ENCODE measurements at places on chromosomes 13 and 19.

GRCh38 chr19:10780368-10780767 is 55.6 kb downstream of the TMED1 start:
- DNase-seq = peak; percentile 94

GRCh38 chr19:38679839-38680238 is 32.4 kb downstream of the ACTN4 start:
- no peak for DNase-seq

DNA sequence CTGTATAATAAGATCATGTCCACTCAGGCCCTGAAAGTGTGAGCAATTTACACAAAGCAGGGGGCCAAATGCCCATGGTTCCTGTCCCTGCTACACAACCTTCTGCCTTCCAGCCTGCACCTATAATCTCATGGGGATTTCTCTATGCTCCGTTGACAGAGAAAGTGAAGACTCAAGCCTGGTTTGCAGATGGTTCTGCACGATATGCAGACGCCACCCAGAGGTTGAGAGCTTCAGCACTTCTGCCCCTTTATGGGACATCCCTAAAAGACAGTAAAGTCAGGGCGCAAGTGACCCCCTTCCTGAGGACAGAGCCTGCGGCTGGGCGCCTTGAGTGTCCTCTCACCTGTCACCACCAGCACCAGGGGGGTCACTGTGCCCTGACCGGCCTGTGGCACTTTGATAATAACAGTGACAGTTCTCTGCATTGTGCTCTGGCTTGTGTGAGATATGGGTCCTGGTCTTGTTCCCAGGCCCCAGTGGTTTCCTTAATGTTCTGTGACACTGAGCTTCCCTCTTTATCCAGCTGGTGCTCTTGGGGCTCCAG is 15.1 kb downstream of the LILRA5 start:
- DNase-seq = peak; percentile 6

DNA sequence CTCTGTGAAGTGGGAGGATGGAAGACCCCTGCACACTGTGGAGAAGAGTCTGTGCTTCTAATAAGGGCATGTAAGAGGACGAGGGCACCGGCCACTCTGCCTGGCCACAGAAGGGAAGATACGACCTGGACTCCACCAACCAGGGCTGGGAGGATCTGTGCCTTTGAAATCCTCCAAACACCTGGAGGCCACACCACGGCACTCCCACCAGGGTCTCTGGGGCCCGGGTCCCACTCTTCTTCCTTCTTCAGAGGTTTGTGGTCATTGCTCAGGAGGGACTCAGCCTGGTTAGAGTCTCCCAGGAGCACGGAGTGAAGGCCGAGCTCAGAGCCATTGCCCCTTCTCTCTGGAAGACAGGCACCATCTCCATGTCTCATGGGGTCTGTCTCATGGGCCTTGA is 42.0 kb downstream of the RAB20 start:
- no peak for DNase-seq

DNA sequence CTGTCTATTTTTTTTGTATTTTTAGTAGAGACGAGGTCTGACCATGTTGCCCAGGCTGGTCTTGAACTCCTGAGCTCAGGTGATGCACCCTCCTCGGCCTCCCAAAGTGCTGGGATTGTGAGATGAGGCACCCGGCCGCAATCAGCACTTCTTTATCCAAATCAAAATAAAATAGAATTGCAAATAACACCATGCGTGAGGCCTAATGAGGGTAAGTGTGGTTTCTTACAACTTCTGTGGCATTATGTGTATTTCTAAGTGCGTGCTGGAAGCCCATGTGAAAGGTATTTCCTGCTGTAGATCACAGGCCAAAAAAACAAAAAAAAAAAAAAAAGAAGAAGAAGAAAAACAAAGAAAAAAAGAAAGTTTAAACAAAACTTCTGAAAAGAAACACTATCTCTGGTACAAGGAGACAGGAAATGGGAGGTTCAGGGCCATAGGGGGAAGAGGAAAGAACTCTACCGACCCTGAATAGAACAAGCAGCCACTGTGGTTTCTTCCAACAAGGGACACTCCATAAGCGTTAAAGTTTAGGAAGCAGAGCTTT is 3.0 kb upstream of the GRAMD1A start:
- DNase-seq = peak; percentile 53

GRCh38 chr19:24057144-24057543 is 29.8 kb upstream of the ZNF254 start:
- DNase-seq = no peak

GRCh38 chr13:54852831-54853230 is 1824.2 kb downstream of the OLFM4 start:
- DNase-seq = no peak

Data from lung microvascular endothelial cell (primary cell).